ENCODE measurements at places on chromosomes 7 and 10.

- DNase-seq: peak; percentile 3
Measured at GRCh38 chr10:10977978-10978377, 39.7 kb upstream of the CELF2 start.

GRCh38 chr7:603152-603951, 83.7 kb upstream of the PDGFA start:
- DNase-seq: no peak

DNA sequence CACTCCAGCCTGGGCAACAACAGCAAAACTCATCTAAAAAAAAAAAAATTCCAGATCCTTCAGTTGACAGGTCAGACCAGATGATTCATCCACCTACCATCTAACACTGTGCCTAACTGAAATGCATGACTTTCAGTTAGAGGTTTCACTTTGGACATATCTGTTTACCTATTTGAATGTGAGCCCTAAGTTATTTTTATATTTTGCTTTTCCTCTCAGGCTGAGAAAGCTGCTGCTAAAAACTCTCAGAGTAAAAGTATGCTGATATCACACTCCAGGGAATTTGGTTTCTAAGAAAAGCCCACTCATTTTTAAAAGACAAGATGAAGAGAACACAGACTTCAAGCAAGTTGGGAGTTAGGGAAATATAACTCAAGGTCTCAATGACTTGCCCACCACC, 126.0 kb downstream of the SGMS1 start:
- peak; percentile 13 for DNase-seq

GRCh38 chr10:78950656-78951587, 117.8 kb upstream of the ZMIZ1 start:
- DNase-seq: no peak

GRCh38 chr7:2488272-2488645, 12.1 kb upstream of the GRIFIN start:
- no peak for DNase-seq

DNA sequence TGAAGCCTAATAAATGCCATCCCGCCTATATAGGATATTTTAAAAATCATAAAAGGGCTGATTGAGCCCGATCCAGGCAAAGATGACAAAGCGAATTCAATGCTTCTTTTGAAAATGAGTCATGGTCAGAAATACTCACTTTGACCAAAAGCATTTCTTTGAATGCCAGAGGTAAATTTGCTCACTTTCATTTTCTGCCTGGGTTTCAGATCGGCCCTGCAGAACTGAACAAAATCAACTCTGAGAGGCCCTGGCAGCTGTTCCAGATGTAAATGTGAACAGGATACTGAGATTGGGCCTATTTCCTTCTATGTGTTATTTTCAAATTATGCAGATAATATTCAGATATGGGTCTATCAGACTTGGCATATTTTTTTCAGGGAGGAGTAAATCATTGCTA, 114.8 kb upstream of the ARID5B start:
- DNase-seq: peak; percentile 42

DNA sequence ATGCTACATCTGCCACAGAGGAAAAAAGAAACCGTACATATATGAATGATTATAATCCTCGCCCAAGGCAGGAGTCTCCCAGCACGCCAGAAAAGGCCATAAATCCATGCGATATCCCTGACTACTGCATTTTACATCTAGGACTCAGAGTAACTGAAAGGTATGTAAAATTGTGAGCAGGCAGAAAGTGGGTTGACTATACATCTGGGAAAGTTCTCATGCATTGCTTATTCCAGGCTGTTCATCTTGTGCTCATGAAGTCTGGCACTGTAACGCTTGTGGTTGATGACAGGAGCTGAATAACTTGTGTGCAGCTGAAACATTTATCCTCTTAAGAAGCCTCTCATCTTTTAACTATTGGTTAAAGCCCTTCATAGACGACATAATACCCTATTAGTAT, 193.4 kb upstream of the STEAP4 start:
- no peak for DNase-seq

DNA sequence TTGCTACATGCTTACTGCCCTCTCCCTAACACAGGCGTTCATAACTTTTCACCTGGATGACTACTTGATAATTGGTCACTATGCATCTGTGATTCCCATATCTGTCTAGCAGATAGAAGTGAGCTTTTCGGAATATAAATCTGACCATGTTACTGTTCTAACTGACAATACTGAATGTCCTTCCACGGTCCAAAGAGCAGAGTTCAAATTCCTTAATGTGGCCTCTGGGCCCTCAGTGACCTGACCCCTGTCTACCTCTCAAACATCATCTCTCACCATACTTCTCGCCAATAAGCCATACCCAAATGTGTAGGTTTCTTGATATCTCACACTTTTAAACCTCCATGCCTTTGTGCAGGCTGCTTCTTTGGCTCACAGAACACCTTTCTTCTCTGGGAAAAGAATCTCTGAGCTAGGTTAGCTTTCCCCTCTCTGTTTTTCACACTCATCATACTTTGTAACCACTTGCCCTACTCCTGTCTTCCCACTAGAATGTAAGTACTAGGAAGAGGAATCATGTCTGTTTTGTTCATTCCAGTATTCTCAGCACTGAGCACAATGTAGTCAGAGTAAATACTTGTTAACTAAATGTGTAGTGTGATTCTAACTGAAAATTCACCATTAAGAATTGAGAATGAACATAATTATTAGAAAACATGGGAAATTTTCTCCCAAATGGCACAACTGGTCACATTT, 39.2 kb upstream of the LRRC17 start:
- no peak for DNase-seq

GRCh38 chr7:99674995-99675742, 4.6 kb downstream of the CYP3A5 start:
- no peak for DNase-seq

- no peak for DNase-seq
Measured at GRCh38 chr10:96645191-96645721, 58.4 kb upstream of the TM9SF3 start.

DNA sequence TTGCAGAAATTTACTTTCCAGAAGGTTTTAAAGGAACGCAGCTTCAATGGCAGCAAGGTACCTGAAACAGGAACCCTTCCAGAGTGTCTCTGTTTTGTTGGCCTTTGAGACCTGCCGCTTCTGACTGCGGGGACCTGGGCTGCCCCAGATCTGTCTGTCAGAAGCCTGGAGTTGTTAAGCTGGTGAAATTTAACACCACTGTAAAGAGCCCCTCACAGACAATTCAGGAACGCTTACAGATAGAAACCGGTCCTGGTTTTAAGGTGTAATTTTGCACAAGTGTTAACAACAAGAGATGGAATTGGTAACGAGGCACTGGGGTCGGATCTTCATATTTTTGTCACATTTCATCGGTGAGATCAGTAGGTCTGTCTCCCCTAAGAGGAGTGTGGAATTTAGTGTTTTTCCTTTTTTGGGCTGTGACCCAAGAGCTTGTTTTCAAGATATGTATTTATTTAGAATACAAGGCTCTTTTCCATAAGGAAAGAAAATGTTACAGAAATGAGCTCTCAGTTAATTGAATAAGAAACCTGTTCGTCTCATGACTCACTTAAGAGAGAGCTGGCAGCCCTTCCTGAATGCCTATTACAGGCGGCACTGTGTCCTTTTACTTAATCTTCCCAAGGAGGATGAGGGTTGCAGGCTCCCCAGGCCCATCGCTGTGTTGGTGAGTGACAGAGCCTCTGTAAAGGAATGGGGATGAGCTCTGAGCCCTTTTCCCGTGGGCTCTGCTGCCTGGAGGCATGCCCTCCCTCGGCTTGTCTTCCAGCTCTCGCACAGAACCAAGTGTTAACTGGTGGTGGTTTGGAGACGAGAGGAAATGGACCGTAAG, 168.7 kb downstream of the CUX1 start:
- DNase-seq: no peak

DNA sequence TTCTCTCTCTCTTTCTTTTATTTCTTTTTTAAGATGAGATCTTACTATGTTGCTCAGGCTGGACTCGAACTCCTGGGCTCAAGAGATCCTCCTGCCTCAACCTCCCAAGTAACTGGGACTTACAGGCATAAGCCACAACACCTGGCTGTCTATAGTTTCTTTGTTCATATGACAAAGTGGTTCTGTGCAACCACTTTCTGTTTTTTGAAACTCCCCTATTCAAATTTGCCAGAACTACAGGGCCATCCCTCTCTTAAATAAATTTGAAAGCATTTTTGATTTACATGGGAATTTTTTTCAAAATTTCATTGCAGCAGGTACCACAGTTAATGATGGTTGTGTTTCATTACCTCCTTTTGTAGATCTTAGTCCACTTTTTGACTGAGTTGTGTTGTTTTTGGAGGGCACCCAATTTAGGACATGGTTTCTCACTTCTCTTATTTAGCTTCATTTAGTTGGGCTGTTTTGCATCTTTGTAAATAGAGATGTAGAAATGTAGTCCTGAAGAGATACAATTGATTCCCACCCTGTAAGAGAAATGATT, 119.2 kb downstream of the LRRC4 start:
- DNase-seq: no peak

- DNase-seq: peak; percentile 86
Measured at GRCh38 chr10:10872035-10872673, 145.5 kb upstream of the CELF2 start.

- no peak for DNase-seq
Measured at GRCh38 chr7:30644286-30644955, 37.8 kb downstream of the CRHR2 start.

- no peak for DNase-seq
Measured at GRCh38 chr10:113084031-113084430, 134.0 kb downstream of the TCF7L2 start.

- DNase-seq: no peak
Measured at GRCh38 chr10:32332299-32332750, 14.6 kb downstream of the EPC1 start.

GRCh38 chr10:47045331-47045861, 134.2 kb downstream of the PTPN20 start:
- DNase-seq: no peak

GRCh38 chr7:5489991-5490536, 66.4 kb upstream of the TNRC18 start:
- no peak for DNase-seq

- DNase-seq: no peak
Measured at GRCh38 chr10:79136236-79137005, 67.7 kb downstream of the ZMIZ1 start.

DNA sequence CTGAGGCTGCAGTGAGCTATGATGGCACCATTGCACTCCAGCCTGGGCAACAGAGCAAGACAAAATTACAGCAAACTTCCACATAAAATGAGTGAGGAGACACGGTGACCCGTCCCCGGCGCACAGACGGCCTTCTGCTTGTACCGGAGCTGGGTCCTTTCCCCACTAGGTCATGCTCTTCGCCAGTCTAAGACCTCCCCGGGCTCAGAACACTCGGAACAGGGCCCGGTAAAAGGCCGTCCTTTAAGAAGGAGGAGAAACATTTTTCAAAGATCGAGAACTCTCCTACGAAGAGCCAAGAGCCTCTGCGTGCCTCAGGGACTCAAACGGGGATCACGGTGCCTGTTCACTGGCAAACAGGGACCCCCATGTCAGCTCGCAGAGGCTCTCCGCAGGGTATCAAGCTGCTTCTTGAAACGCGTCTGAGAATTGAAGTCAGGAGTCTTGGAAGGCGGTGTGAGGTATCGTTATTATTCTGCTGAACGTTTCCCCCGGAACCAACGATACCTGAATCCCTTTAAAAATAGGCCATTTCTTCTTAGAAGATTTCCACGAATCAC, 9.0 kb downstream of the CARD11 start:
- DNase-seq: no peak

DNA sequence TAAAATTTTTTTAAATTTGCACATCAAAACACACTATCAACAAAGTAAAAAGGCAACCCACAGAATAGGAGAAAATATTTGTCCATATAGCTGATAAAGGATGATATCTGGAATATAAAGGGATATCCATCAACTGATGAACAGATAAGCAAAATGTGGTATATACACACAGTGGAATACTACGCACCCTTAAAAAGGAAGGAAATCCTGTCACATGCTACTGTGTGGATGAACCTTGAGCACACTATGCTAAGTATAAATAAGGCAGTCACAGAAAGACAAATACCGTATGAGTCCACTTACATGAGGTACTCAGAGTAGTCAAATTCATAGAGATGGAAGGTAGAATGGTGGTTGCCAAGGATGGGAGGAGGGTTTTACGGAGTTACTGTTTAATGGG, 37.7 kb downstream of the ARHGAP19 start:
- no peak for DNase-seq

- no peak for DNase-seq
Measured at GRCh38 chr10:69172241-69172982, 7.6 kb upstream of the SUPV3L1 start.

DNA sequence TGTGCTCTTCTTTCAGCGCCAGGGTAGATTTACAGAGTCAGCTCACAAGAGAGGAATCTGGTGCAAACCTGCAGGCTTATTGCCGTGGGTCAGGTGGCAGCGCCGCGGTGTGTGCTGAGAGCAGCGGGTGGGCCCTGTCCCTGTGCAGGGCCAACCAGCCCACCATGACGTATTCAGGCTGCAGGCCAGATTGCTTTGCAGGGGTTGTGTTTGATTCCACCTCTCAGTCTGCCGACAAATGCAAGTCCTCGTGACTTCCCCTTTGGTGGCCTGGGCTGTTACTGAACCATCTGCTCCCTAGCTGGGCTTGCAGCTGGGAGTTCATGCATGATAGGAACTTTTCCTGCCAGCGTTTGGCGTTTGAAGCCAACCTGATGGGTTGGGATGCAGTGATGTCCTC, 66.7 kb upstream of the LEP start:
- DNase-seq: no peak

All from AG09309 (cell line).